ENCODE measurements at places on chromosomes 5 and 9.

- peak overlapping the region; percentile 82 for H3K4me3 ChIP-seq
- no peaks in the 10 kb centered on the region for H3K36me3 ChIP-seq
- DNase-seq, result no peak
- peaks cover 60% of the 10 kb centered on the region for H3K4me1 ChIP-seq
Measured at GRCh38 chr5:124740991-124741583, 5.4 kb downstream of the ZNF608 start.

GRCh38 chr9:84003246-84003645 is 22.6 kb downstream of the RMI1 start:
- peaks cover 8% of the 10 kb centered on the region for H3K36me3 ChIP-seq
- no peaks in the 10 kb centered on the region for H3K4me1 ChIP-seq
- no peaks in the 10 kb centered on the region for H3K27me3 ChIP-seq
- no peak overlapping the region for H3K27ac ChIP-seq
- DNase-seq, result no peak
- no peak overlapping the region for H3K4me3 ChIP-seq

- no peaks in the 10 kb centered on the region for H3K27me3 ChIP-seq
- DNase-seq, result no peak
- H3K27ac ChIP-seq, result no peak overlapping the region
- H3K4me3 ChIP-seq, result no peak overlapping the region
Measured at GRCh38 chr5:120446901-120447300, 17.2 kb upstream of the PRR16 start.

DNA sequence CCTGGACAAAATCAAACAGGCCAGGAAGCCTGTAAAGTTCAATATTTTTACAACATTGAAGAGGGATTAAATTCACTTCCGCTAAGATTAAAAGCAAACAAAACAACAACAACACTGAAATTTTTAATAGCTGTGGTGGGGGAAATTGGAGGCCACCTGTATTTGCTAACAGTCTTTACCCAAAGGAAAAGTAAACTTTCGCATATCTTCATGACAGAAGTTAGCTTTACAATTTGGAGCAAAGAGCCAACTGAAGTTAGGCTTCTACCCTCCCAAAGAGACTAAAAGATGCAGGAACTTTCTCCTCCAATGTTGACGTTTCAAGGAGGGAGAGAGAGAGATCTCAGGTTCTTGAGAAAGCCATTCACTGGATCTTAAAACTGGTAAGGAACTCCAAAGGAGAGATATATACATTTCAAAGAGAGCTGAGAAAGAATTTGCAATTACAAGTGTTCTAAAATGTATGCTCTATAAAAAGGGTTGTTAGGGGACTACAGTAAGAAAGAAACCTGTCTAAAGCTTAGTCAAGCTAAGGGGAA is 349.2 kb upstream of the CDH9 start:
- peak overlapping the region; percentile 5 for H3K27ac ChIP-seq
- DNase-seq, result no peak
- H3K4me1 ChIP-seq, result 0 out of 2 replicates have a peak, but pooled peaks cover 3% of the 10 kb centered on the region
- no peaks in the 10 kb centered on the region for H3K36me3 ChIP-seq
- H3K27me3 ChIP-seq, result no peaks in the 10 kb centered on the region

- H3K36me3 ChIP-seq, result no peaks in the 10 kb centered on the region
- no peak for DNase-seq
Measured at GRCh38 chr9:68957479-68957878, 56.4 kb downstream of the PRKACG start.

DNA sequence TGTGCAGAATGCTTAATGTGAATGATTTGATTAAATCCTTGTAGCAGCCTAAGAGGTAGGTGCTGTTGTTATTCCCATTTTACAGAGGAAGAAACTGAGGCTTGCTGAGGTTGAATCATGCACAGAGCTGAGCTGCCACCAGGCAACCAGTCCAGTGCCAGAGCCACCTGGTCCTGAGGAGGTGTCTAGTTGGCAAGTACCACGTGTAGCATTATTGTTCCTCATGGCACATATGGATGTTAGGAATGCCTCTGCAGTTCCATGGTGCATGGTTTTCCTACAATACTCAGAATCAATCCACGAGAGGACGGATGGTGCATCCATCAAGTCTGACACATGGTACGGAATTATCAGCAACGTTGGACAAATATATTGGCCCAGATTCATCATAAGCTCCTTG is 8.9 kb downstream of the UBE2QL1 start:
- peaks cover 25% of the 10 kb centered on the region for H3K27me3 ChIP-seq
- H3K36me3 ChIP-seq, result no peaks in the 10 kb centered on the region
- no peaks in the 10 kb centered on the region for H3K4me1 ChIP-seq
- DNase-seq, result no peak
- no peak overlapping the region for H3K27ac ChIP-seq
- H3K4me3 ChIP-seq, result no peak overlapping the region

GRCh38 chr9:69035438-69036308 is at the start of gene FXN:
Gene FXN, plus strand, starts transcription at chr9:69035752. Its CDS starts 31 bp downstream, at chr9:69035783.
- H3K36me3 ChIP-seq, result no peaks in the 10 kb centered on the region
- no peaks in the 10 kb centered on the region for H3K27me3 ChIP-seq
- peak within 1 kb of the TSS; percentile 62 for H3K27ac ChIP-seq
- peak; percentile 38 for DNase-seq
- peak within 1 kb of the TSS; percentile 78 for H3K4me3 ChIP-seq
- no peaks in the 10 kb centered on the region for H3K4me1 ChIP-seq

DNA sequence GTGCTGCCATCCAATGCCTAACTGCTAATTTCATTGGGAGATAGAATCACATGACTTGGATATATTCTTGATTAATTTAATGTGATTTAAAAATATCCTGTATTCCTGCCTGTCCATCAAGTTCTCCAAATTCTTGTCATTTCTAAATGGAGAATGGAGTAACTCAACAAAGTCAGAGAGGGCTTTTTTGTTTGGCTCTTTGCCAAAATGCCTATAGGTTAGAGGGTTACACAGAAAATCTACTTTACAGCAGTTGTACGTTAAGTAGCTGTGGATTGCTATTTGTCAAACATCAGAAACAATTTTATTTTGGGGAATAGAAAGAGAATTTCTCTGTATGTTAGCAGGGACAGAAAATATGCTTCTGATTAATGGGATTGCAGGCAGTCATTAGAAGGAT is 5.9 kb downstream of the PIK3R1 start:
- H3K27me3 ChIP-seq, result no peaks in the 10 kb centered on the region
- no peak overlapping the region for H3K4me3 ChIP-seq
- peaks cover 23% of the 10 kb centered on the region for H3K4me1 ChIP-seq
- no peak overlapping the region for H3K27ac ChIP-seq

DNA sequence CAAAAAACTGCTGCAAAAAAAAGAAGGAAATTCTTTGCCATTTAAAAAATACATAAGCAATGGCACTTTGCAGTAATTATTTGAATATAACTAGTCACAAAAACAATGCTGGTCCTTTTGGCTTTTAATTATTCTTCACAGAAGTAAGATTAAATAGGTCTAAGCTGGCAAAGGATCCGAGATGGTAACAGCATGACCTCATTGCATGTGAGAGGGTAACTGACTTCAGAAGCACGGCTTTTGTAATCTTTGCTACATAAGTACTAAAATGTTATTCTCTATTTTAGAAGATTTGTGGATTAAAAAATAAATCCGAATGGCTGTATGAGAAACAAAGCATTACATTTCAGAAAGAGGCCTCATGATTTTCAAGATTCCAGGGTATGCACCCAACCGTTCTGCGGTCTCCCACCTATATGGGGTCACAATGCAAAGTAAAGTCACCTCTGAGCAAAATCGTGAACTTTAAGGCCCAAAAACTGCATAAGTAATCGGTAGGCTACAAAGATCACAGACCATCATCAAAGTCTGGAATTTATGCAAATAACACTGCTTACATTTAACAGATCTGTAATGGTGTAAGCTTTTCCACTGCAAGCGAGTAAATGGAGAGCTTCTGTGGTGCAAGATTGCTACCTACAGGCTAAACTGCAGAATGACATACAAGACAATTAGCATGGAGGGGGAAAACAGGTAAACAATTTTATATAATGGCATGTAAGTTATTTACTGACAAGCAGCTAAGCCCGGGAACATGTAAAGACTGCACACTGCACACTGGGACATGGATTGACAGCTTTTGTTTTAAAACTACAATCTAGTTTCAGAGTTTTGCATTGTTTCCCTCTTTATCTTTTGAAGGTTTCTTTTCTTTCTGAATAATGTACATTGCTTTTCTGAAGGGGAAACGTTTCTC is 231.6 kb downstream of the SLF1 start:
- H3K27ac ChIP-seq, result no peak overlapping the region
- no peaks in the 10 kb centered on the region for H3K27me3 ChIP-seq
- no peak for DNase-seq
- no peak overlapping the region for H3K4me3 ChIP-seq
- no peaks in the 10 kb centered on the region for H3K4me1 ChIP-seq
- H3K36me3 ChIP-seq, result no peaks in the 10 kb centered on the region

- H3K27ac ChIP-seq, result no peak overlapping the region
- no peaks in the 10 kb centered on the region for H3K4me1 ChIP-seq
- DNase-seq, result no peak
- H3K36me3 ChIP-seq, result no peaks in the 10 kb centered on the region
- H3K27me3 ChIP-seq, result no peaks in the 10 kb centered on the region
Measured at GRCh38 chr9:7777771-7778170, 21.8 kb downstream of the DMAC1 start.

DNA sequence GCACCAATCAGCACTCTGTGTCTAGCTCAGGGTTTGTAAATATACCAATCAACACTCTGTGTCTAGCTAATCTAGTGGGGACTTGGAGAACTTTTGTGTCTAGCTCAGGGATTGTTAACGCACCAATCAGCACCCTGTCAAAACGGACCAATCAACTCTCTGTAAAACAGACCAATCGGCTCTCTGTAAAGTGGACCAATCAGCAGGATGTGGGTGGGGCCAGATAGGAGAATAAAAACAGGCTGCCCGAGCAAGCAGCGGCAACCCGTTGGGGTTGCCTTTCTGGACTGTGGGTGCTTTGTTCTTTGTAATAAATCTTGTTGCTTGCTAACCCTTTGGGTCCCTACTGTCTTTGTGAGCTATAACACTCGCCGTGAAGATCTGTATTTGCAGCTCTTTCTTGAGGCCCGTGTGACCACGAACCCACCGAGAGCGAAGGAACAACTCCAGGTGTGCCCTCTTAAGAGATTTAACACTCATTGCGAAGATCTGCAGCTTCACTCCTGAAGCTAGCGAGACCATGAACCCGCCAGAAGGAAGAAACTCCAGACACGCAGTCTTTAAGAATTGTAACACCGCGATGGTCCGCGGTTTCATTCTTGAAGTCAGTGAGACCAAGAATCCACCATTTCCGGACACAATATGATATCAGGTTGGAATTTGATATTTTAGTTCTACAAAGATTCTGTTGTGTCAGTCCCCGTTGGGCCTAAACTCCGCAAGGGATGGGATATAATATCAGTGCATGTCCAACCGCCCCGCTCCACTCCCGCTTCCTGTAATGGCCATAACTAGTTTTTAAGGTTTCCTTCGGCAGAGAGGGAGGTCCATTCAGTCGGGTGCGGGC is 740 bp upstream of the TRMT10B start:
- no peak for DNase-seq
- H3K27ac ChIP-seq, result peak overlapping the region; percentile 98
- H3K4me1 ChIP-seq, result peaks cover 8% of the 10 kb centered on the region
- no peaks in the 10 kb centered on the region for H3K36me3 ChIP-seq
- peak overlapping the region; percentile 81 for H3K4me3 ChIP-seq

DNA sequence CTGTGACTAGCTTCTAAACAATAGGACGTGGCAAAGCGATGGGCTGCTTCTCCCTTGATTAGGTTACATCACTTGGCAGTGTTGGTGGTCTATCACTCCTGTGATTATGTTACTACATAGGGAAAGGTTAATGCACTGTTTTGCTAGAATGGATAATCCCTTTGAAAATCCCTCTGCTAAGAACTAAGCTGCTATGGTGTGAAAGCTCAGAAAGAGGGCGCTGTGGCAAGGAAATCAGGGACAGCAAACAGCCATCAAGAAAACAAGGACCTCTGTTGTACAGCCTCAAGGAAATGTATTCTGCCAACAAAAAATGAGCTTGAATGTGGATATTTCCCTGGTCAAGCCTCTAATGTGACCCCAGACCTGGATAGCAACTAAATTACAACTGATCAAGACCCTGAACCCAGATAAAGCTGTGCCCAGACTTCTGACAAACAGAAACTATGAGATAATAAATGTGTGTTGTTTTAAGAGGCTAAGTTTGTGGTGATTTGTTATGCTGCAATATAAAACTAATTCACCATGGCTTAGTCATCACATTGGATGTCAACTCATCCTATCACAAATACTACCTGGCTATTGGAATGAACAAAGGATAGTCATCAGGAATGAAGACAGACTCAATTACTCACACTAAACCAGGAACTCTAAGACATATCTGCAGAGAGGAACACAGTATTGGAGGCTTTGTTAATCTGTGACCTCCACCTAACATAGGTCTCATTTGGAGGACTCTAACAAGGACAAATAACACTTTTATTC is 1215.9 kb downstream of the EFNA5 start:
- no peaks in the 10 kb centered on the region for H3K4me1 ChIP-seq
- DNase-seq, result no peak
- H3K4me3 ChIP-seq, result no peak overlapping the region
- H3K36me3 ChIP-seq, result no peaks in the 10 kb centered on the region
- no peaks in the 10 kb centered on the region for H3K27me3 ChIP-seq

- H3K27me3 ChIP-seq, result no peaks in the 10 kb centered on the region
- H3K27ac ChIP-seq, result no peak overlapping the region
- H3K36me3 ChIP-seq, result no peaks in the 10 kb centered on the region
- no peak overlapping the region for H3K4me3 ChIP-seq
- DNase-seq, result no peak
- no peaks in the 10 kb centered on the region for H3K4me1 ChIP-seq
Measured at GRCh38 chr5:53127107-53127506, 17.6 kb upstream of the MOCS2 start.

- no peaks in the 10 kb centered on the region for H3K4me1 ChIP-seq
- H3K36me3 ChIP-seq, result no peaks in the 10 kb centered on the region
- H3K27ac ChIP-seq, result no peak overlapping the region
Measured at GRCh38 chr9:30197954-30198353, 2186.5 kb upstream of the ACO1 start.

GRCh38 chr9:115189686-115190085 is 71.7 kb upstream of the TNC start:
- no peak overlapping the region for H3K4me3 ChIP-seq
- H3K4me1 ChIP-seq, result no peaks in the 10 kb centered on the region
- no peak overlapping the region for H3K27ac ChIP-seq
- no peaks in the 10 kb centered on the region for H3K27me3 ChIP-seq
- H3K36me3 ChIP-seq, result no peaks in the 10 kb centered on the region

- H3K36me3 ChIP-seq, result no peaks in the 10 kb centered on the region
- H3K27ac ChIP-seq, result no peak overlapping the region
- H3K4me1 ChIP-seq, result no peaks in the 10 kb centered on the region
- no peak overlapping the region for H3K4me3 ChIP-seq
- no peak for DNase-seq
Measured at GRCh38 chr5:175275097-175275496, 168.9 kb downstream of the DRD1 start.
